ENCODE measurements at places on chromosomes 7 and 10. TPM values are rescaled to one million over a fixed set of nuclear protein-coding genes. Genes with fewer than 3 reads are reported as not detected.

The RELN gene
- not detected for total RNA-seq

The IGF2BP3 gene
- total RNA-seq, result 110 TPM

The HMX2 gene
- total RNA-seq, result not detected

The KEL gene
- 0.21 TPM for total RNA-seq

The NPC1L1 gene
- total RNA-seq, result not detected

DNA sequence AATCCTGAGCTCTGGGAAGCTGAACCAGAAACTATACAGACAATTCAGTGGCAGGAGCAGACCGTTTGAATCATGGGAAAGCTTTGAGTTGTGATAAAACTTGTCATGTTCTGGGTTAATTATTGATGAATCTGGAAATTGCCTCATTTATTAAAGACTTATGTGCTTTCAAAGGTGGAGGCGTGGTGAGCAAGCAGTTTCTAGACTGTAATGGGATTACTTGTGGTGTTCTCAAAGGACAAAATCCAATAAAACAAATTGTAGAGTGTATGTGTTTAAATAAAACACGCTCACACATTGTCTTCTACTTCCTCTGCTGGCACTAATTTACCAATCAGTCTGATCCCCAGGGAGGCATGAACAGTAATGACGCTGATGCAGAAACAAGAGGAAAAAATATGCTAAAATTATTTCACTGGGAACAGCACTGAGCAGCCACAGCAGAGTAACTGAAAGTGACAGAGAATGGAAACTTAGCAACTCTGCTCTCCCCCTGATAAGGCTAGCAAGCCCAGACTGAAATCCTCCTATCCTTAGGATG is 25.1 kb downstream of the PARD3 start:
- DNase-seq, result no peak

DNA sequence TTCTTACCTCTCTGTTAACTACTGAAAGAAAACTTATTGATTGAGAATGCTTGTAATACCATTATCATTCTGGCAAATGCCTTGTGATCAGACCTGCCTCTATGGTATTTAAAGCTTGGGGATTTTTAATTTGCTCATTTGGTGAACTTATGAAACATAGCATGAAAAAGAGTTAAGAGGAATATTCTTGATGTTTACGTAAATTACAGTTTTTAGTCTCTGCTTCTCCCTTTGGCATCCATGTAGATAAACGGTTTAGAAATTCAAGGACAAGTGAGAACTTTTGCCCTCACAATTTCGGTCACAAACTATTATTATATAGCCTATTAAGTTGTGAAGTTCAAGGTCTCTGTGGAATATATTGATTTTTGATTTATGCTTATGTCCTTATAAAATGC is 11.2 kb upstream of the CELF2 start:
- no peak for DNase-seq

GRCh38 chr7:16546921-16547505 is 20.4 kb downstream of the LRRC72 start:
- no peak for DNase-seq

DNA sequence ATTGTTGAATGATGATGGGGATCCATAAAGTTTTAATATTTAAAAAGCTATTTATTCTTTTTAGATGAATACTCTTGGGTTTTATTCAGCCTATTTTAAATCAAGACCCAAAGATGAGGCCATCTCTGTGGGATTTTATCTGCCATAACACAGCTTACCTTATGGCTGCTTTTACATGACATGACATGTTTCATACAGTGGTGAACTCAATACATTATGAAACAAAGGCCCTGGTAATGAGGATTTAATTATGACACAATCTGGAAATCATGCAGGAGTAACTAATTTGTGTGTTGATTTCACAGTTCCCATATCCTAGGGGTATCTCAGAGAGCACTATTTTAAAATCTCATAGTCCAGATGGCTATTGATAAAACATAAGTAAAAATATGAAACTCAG is 661.8 kb upstream of the FZD8 start:
- no peak for DNase-seq

GRCh38 chr10:118045837-118046394 is 825 bp downstream of the RAB11FIP2 start:
- peak; percentile 33 for DNase-seq

GRCh38 chr7:140261522-140261921 is 84.7 kb upstream of the KDM7A start:
- no peak for DNase-seq

GRCh38 chr10:110459600-110459999 is 38.1 kb upstream of the DUSP5 start:
- DNase-seq, result no peak
